ENCODE measurements at places on chromosomes 7 and 10.

DNA sequence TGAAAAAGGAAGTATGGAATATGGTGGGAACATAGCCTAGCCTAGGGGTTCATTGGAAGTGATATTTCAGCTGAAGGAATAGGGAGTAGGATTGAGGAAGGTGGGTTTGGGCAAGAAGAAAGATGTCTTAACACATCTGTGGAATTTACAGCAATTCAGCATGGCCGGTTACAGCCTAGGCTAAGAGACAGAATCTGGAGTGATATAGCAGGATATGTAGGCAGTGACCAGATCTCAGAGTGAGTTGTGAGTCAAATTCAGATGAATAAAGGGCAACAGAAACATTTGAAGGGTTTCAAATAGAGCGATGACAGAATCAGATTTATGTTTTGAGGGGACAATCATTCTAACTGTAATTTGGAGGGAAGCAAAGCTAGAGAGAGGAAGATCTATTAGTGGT lies 199.0 kb upstream of the PRPS1L1 start:
- no peak for DNase-seq

- no peak for DNase-seq
Measured at GRCh38 chr10:44725404-44725803, 185.7 kb upstream of the TMEM72 start.

DNA sequence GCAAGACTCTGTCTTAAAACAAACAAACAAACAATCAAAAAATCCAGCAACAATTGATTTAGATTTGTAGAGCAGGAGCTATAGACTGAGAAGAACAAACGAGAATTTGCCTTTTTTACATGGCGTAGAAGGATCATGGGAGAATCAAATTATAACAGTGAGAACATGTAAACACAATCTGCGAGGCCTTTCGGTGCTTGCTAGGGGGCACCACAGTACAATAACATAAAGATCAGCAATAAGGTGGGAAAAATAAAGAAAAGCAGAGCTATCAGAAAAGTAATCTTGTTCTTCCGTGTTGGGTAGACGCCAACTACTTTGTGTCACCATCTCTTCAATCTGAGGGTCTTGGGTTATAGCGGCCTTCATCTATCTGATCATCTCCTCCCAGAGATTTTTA lies 82.2 kb downstream of the NOD1 start:
- DNase-seq, result no peak

- DNase-seq, result no peak
Measured at GRCh38 chr7:104926601-104927041, 87.4 kb upstream of the KMT2E start.

DNA sequence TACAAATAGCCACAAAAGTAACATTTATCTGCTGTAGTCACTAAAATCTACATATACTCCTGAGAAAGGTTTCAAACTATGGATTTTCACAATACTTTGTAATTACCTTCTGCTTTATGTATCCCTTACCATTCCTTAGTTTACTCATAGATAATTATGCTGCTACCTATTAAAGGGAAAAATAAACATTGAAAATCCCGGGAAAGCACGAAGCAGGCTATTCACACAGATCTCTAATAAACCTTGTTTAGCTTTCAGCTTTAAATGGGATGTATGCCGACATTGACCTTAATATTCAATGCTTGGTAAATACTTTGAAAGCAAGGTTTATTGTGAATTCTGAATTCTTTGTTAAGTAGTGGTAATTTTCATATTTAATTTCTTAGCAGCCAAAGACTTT lies 58.5 kb upstream of the SMIM30 start:
- DNase-seq, result no peak

GRCh38 chr7:90584378-90584777 lies 11.7 kb upstream of the CDK14 start:
- no peak for DNase-seq

GRCh38 chr7:127879436-127879835 lies 151.8 kb downstream of the LRRC4 start:
- DNase-seq, result no peak

- DNase-seq, result no peak
Measured at GRCh38 chr10:17413876-17414275, 40.5 kb downstream of the ST8SIA6 start.

- DNase-seq, result no peak
Measured at GRCh38 chr7:107708956-107709355, 35.0 kb upstream of the CBLL1 start.

GRCh38 chr7:23353172-23353571 lies 54.0 kb downstream of the MALSU1 start:
- DNase-seq, result no peak

- DNase-seq, result no peak
Measured at GRCh38 chr10:12045596-12045995, 3.0 kb upstream of the UPF2 start.

DNA sequence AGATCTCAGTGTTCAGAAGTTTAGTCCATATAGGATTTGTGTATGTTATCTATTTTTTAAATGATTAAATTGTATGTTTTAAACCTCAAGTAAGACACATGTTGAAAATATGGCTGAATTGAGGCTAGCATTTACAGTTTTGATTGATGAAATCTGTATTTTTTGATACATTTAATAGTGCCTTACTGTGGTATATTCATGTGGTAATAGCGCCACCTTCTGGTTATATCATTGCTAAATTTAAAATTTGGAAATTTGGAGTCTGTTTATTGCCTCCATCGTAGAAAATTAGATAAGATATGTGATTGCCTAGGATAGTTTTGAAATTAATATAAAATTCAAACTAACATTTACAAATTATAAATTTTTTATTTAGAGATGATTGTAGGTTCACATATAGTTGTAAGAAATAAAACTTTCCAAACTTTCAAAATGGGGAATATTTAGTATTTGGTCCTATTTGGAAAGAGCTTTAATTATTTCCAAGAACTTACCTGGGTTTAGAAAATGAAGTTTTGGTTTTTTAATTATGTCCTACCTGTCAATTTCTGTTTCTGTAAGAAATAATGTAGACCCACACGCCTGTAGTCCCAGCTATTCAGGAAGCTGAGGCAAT lies 19.1 kb upstream of the ARMS2 start:
- DNase-seq, result no peak

GRCh38 chr10:70256463-70256862 lies 23.2 kb upstream of the PPA1 start:
- no peak for DNase-seq

DNA sequence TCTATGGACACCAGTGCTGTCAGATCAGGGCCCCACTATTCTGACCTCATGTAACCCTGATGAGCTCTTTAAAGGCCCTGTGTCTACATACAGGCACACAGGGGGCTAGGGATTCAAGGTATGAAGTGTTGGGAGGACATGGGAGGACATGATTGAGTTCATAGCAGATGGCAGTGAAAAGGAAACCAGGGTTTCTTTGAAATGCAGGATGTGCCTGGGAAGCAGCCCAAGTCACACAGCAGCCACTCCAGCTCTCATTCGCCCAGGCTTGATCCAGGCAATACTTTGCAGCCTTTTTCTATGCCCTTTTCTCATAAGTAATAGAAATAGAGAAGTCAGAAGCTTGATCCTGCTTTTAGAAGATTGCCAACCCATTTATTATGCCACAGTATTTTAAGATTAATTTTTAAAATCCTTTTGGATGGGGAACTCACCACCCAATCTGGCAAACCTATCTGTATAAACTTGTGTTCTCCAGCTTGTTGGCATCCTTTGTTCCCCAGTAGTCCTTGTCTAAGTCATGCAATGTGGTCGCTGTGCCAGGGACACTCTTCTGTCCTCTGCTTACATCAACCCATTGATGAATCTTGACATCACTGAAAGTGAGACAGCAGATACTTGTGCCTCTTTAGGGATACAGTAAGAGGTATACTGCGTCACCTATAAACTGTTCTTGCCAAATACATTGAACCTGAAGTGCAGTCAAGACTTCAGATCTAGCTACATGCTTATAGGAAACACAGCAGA lies 95.0 kb downstream of the TAF3 start:
- no peak for DNase-seq

- DNase-seq, result no peak
Measured at GRCh38 chr10:75910032-75910431, 478.6 kb downstream of the LRMDA start.

- no peak for DNase-seq
Measured at GRCh38 chr7:2997014-2997413, 46.7 kb downstream of the CARD11 start.

GRCh38 chr7:70356085-70356786 lies 758.0 kb downstream of the AUTS2 start:
- no peak for DNase-seq

DNA sequence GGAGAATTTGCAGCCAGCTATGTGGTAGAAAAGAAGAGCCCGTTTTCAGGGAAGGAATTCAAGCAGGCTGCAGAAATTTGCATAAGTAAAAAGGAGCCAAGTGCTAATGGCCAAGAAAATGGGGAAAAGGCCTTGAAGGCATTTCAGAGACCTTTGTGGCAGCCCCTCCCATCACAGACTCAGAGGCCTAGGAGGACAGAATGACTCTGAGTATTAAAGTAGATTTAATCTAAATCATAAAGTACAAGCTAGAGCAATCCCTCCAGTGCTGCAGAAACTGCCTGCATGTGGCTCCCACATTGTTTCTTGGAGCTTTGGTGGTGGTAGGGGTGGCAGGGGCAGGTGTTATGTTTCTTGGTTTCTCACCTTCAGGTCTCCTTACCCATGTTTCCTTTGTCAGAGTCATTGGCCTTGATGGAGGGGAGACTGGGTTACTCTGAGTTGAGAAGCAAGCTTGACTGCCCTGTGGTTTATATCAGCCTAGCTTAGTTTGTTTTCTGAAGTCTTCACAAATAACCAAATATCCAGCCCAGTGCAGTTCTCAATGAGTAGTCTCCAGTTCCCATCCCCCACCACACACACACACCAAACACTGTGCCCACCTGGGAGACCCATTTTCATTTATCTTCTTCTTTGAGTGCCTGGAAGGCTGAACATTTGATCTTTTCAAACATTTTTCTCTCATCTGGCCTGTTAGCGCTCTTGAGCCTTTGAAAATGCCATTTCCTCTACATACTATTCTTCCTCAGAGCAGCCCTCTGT lies 34.5 kb downstream of the ITPRIP start:
- DNase-seq, result no peak

DNA sequence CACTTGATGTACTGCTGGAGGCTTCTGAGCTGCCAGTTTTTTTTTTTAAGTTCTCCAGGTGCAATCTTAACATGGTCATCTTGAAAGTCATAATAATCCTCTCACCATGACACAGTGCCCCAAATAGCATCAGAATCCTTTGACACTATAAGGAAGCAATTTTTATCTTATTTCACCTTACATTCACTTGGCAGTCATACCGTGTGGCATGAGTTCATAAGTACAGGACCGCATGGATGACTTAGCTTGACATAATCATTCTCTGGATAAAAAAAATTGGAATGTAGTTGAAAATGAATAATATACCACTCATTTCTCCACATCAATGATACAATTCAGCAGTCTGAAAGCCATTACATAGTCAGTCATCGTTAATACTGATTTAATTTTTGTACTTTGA lies 25.6 kb upstream of the TMEM196 start:
- no peak for DNase-seq

GRCh38 chr7:95240921-95241320 lies 83.4 kb downstream of the PON1 start:
- DNase-seq, result no peak

GRCh38 chr10:95122736-95123135 lies 53.4 kb upstream of the CYP2C8 start:
- no peak for DNase-seq

GRCh38 chr7:36190447-36191291 lies 37.6 kb downstream of the EEPD1 start:
- DNase-seq, result no peak

DNA sequence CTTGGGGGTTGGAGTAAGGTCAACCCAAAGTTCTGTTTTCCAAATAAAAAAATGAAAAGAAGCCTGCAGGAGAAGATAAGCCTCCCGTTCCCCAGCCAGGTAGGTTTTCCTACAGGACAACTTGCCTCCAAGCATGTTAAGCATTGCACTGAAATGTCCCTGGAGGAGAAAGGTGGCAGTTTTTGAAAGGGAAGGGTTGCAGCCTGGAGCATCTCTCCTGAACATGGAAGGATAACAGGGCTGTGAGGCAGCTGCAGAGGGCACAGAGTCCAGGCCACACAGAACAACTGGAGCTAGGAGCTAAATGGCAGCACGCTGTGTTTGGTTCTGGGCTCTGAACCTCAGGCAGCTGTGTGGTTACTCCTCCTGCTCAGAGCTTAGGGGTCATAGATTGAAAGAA lies 452.9 kb downstream of the TCERG1L start:
- no peak for DNase-seq

GRCh38 chr7:135109976-135110375 lies 37.9 kb upstream of the TMEM140 start:
- no peak for DNase-seq

- no peak for DNase-seq
Measured at GRCh38 chr7:149707448-149707886, 65.9 kb downstream of the ZNF467 start.

GRCh38 chr7:152180587-152180986 lies 155.1 kb downstream of the GALNT11 start:
- no peak for DNase-seq

GRCh38 chr7:120170834-120171233 lies 102.1 kb upstream of the KCND2 start:
- DNase-seq, result no peak

GRCh38 chr10:4016214-4016740 lies 231.3 kb upstream of the KLF6 start:
- DNase-seq, result no peak

- DNase-seq, result no peak
Measured at GRCh38 chr10:16545116-16545736, 23.5 kb upstream of the C1QL3 start.

- no peak for DNase-seq
Measured at GRCh38 chr10:89793649-89794254, 92.4 kb downstream of the KIF20B start.

DNA sequence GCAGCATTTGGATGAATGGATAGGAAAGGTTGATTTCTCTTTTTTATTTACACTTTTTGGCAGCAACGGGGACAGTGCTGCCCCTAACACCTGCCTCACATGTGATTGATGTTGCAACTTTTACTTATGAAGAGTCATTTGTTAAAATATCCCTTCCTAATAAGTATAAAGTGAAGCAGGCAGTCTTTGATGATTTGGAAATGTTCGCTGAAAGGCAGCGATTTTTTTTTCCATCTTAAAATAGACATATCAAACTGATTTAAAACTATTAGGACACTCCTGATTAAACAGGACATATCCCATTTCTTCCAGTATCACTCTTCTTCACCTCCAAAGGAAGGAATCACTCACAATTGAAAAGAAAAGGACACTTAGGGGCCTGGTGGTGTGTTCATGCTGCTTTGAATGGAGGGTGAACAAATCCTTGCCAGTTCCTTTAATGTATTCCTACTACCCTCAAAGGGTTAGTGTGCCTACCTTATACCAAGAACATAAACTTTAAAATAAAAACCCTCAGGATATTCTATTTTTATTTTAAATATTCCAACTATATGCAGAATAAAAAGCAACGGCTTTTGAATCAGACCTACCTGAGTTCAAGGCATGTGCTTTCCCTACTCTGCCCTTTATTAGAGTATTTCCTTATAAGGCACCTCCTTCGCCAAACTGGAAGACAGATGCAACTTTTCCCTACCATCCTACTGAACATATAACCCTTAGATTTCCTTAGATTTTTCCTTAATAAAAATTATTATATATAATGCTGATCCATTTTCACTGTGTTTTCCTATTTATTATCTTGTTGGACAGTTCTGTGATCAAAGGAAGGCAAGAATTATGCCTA lies 1.1 kb downstream of the ADK start:
- no peak for DNase-seq

GRCh38 chr10:127033216-127034033 lies 128.2 kb downstream of the DOCK1 start:
- DNase-seq, result no peak

- no peak for DNase-seq
Measured at GRCh38 chr10:18100669-18101068, 39.6 kb upstream of the CACNB2 start.

GRCh38 chr7:151389768-151390597 lies 19.9 kb downstream of the WDR86 start:
- DNase-seq, result no peak

GRCh38 chr7:25680636-25681035 lies 452.4 kb upstream of the NPVF start:
- no peak for DNase-seq

Measured in stimulated activated CD4-positive, alpha-beta T cell treated with anti-CD3 and anti-CD28 coated beads, TNF-alpha, amount 100 ng/mL, for 1 hour (primary cell).